H7 (cell line): ENCODE measurements at places on chromosomes 3 and 15. TPM values are rescaled to one million over a fixed set of nuclear protein-coding genes. Genes with fewer than 3 reads are reported as not detected.

The SEMA3B gene
- total RNA-seq = 2.8 and 4.4 TPM in 2 replicates

The TTC14 gene
- 15.1 and 15.6 TPM in 2 replicates for total RNA-seq

The RAB27A gene
- total RNA-seq = 0.90 and 1.5 TPM in 2 replicates

The LDHAL6B gene
- not detected in 2 replicates for total RNA-seq

The CPN2 gene
- total RNA-seq = 0.21 TPM in 1 of 2 replicates, not detected in the other

The PPP1R14D gene
- not detected in 2 replicates for total RNA-seq

The ATP2B2 gene
- total RNA-seq = 0.04 and 0.21 TPM in 2 replicates

The CHD2 gene
- total RNA-seq = 29.7 and 35.5 TPM in 2 replicates

The NR1D2 gene
- 9.5 and 13.3 TPM in 2 replicates for total RNA-seq

The CCPG1 gene
- 14.3 and 23.8 TPM in 2 replicates for total RNA-seq

The CYP1A2 gene
- not detected in 2 replicates for total RNA-seq

The DNAJC13 gene
- 17.1 and 22.7 TPM in 2 replicates for total RNA-seq

The MYLK gene
- 3.1 and 4.6 TPM in 2 replicates for total RNA-seq

The PROK2 gene
- total RNA-seq = 1.9 and 2.7 TPM in 2 replicates

The ALPK3 gene
- total RNA-seq = 0.59 and 0.81 TPM in 2 replicates

The ST3GAL6 gene
- total RNA-seq = 5.7 and 6.6 TPM in 2 replicates

The RLBP1 gene
- total RNA-seq = 0.15 TPM in 1 of 2 replicates, not detected in the other

The ATP10A gene
- 1.4 and 2.0 TPM in 2 replicates for total RNA-seq

The RBSN gene
- total RNA-seq = 17.6 and 22.3 TPM in 2 replicates

The MEGF11 gene
- total RNA-seq = 0.67 and 0.76 TPM in 2 replicates

The GOLGA8J gene
- total RNA-seq = 0.24 TPM in 1 of 2 replicates, not detected in the other

The KLHL24 gene
- 27.9 and 48.7 TPM in 2 replicates for total RNA-seq

The ABHD14A gene
- total RNA-seq = 7.5 and 7.7 TPM in 2 replicates

The STRIT1 gene
- not detected in 2 replicates for total RNA-seq

The CISH gene
- 0.96 and 1.6 TPM in 2 replicates for total RNA-seq

The ALDH1L1 gene
- 0.15 and 0.28 TPM in 2 replicates for total RNA-seq

The CAMK2N2 gene
- total RNA-seq = 1.5 and 1.6 TPM in 2 replicates

The GOLGA6B gene
- total RNA-seq = 0.59 and 2.5 TPM in 2 replicates

The PPP4R2 gene
- 54.1 and 63.2 TPM in 2 replicates for total RNA-seq

The ATP13A3 gene
- total RNA-seq = 46.5 and 71.8 TPM in 2 replicates

The MME gene
- total RNA-seq = 2.8 and 4.8 TPM in 2 replicates

The PLA2G4D gene
- total RNA-seq = 0.11 and 0.17 TPM in 2 replicates

The HES1 gene
- 49.4 and 70.9 TPM in 2 replicates for total RNA-seq

The GOLGA8T gene
- total RNA-seq = 0.35 and 1.1 TPM in 2 replicates

The ZBTB47 gene
- total RNA-seq = 5.1 and 8.0 TPM in 2 replicates

The DZIP1L gene
- 10.7 and 13.6 TPM in 2 replicates for total RNA-seq

The FES gene
- total RNA-seq = 11.2 and 13.6 TPM in 2 replicates

The EBLN2 gene
- 2.4 and 4.3 TPM in 2 replicates for total RNA-seq

The PTPRG gene
- total RNA-seq = 54.4 and 81.5 TPM in 2 replicates

The KBTBD8 gene
- total RNA-seq = 6.7 and 11.8 TPM in 2 replicates

The SMAD6 gene
- total RNA-seq = 24.8 and 25.4 TPM in 2 replicates

The GATM gene
- 23.8 and 37.6 TPM in 2 replicates for total RNA-seq

The MYL3 gene
- 3.0 and 4.1 TPM in 2 replicates for total RNA-seq

The CCDC14 gene
- total RNA-seq = 34.2 and 36.1 TPM in 2 replicates

The GDPGP1 gene
- total RNA-seq = 5.2 and 5.8 TPM in 2 replicates

The BCHE gene
- total RNA-seq = 2.9 and 7.5 TPM in 2 replicates

The ZNF860 gene
- total RNA-seq = 0.85 and 1.5 TPM in 2 replicates

The XCR1 gene
- total RNA-seq = not detected in 2 replicates

The PAQR9 gene
- total RNA-seq = 0.21 and 0.63 TPM in 2 replicates

The CHRM5 gene
- total RNA-seq = not detected in 2 replicates

The ADCY5 gene
- total RNA-seq = 2.4 and 5.1 TPM in 2 replicates

The SELENOT gene
- 106 and 140 TPM in 2 replicates for total RNA-seq

The OR5K2 gene
- not detected in 2 replicates for total RNA-seq

The LTF gene
- not detected in 2 replicates for total RNA-seq

The FETUB gene
- not detected in 2 replicates for total RNA-seq

The DOCK3 gene
- 2.0 and 3.2 TPM in 2 replicates for total RNA-seq

The LEKR1 gene
- 0.38 TPM in 1 of 2 replicates, not detected in the other for total RNA-seq

The DISP2 gene
- 0.04 and 0.52 TPM in 2 replicates for total RNA-seq

The HEG1 gene
- 18.0 and 21.1 TPM in 2 replicates for total RNA-seq

The SLC28A1 gene
- not detected in 2 replicates for total RNA-seq
